ENCODE measurements at places on chromosomes 5 and 9.

GRCh38 chr5:167355346-167355745, 936.1 kb upstream of the WWC1 start:
- DNase-seq, result no peak

- DNase-seq, result no peak
These were observed 5.0 kb upstream of the IL3 start for GRCh38 chr5:132055441-132055807.

GRCh38 chr9:16726029-16726428, 144.4 kb downstream of the BNC2 start:
- DNase-seq, result peak; percentile 12

DNA sequence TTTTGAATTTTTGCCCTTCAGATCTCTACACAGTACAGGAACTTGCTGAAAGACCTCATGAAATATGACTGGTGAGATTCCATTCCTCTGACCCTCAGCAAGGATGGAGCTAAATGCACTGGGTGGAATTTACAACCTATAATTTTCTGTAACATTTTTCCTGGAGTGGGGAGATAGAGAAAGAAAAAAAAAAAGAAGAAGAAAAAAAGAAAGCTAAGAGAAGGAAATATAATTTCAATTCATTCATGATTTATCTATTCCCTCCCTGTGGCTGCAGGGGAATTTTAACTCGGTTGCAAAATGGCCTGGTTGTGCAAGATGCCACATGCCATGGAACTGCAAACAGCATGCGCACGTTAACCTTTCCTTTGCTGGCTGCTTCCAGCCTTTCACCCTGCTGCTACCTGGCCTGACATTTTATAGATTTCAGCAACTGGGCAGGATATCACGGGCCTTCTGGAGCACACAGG, 155.4 kb downstream of the FSTL4 start:
- DNase-seq, result peak; percentile 40

- no peak for DNase-seq
These were observed 403.5 kb downstream of the ZNF608 start for GRCh38 chr5:124342986-124343385.
